ENCODE measurements at places on chromosomes 5 and 9.

DNA sequence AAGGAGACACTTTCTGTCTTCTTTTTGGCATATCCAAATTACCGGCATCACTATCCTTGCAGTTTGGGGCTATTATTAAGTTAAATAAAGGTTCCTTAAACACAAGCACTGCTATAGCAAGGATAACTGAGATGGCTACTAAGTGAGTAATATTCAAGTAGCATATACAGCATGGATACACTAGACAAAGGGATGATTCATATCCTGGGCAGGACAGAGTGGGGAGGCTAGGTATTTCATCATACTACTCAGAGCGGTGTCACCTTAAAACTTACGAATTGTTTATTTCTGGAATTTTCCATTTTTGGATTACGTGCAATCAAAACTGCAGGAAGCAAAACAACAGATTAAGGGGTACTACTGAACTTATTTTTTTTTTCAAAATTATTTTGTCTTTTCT is 54.1 kb downstream of the FER start:
- peak; percentile 90 for DNase-seq

DNA sequence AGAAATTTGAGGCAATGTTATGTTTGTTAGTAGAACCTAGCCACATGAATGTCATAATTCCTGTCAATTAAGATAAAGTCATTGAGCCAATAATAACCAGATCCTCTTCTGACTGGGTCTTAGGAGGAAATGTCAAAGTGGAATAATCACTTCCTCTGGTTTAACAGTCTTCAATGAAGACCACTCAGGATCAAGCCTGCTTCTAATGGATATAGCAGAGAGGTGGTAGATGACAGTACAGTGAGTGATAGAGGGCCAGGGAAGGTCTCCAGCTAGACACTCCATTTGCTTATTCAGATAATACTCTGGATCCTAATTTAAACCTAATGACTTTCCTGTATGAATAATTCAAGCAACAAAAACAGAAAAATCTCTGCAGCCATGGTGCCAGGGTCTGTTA is 474.2 kb downstream of the DNAH5 start:
- DNase-seq, result no peak

GRCh38 chr5:64811050-64811640 is 42.4 kb downstream of the CWC27 start:
- peak; percentile 51 for DNase-seq

DNA sequence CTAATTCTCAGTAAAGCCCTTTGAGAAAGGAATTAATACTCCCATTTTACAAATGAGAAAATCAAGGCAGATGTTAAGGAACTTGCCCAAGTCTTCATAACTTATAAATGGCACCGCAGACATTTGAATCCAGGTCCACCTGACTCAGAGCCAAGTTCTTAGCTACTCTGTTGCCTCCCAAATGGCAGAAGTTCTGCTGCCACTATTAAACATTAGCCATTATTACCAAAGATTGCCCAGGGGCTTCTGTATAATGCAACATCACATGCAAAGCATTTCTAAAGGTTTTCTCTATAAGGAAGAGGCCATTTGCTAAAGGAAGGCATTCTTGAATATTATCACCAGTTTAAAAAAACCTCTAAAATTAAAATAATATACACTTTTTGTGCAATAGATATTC is 28.3 kb downstream of the TPD52L3 start:
- peak; percentile 18 for DNase-seq

DNA sequence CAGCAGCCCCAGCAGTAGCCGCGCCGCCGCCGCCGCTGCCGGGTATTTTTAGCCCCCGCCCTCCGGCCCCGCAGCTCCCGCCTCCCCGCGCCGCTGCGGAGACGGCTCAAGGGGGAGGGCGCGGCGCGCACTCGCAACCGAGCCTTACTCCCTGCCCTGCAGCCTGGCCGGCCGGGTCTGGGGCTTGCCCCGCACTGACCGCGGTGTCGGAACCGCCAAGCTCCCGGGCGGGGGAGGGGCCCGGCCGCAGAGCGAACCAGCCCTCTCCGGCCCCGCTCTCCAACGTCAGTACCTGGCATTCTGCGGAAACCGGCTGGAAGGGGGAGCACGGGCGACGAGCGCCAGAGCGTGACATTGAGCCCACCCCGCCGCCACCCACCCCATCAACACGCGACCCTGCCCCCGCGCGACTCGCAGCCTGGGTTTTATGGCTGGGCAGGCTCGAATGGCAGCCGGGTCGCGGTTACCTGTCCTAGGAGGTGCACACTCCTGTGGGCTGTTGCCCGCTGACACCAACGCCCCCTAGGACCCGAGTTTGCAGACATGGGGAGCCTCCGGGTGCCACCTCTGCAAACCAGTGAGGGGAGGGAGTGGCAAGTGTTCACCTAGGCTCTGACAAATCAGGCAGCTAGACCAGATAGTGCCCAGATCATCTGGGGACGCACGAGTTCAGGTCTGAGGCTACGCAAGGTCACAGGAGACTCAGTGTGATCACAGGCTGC is at the start of gene ACSL6:
ACSL6 (minus strand) TSS at position 37 of the 722 bp plus-strand sequence. CDS start 105 bp downstream, outside the sequence.
- DNase-seq, result no peak

DNA sequence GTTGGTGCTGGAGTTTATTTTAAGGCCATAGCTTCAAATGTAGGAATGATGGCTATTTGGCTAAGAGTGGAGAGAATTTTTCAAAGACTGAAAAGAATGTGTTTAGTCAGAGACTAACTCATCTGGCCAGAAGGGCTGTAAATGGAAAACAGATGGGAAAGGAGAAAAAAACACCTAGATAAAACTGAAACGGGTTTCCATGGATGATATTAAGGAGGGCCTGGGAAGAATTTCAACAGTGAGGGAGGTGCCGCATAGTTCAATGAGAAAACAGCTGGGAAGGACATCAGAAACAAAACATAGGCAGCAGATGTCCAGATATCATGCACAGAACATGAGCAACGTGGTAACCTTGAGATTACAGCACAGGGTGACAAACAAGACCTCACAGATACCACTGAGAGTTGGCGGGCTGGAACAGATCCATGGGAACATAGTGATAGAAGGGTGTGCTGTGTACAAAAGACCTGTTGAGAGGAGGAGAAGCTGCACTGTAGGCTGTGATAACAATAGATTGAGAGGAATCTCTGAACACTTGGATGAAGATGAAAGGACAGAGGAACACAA is 31.2 kb upstream of the RAD23B start:
- peak; percentile 85 for DNase-seq

DNA sequence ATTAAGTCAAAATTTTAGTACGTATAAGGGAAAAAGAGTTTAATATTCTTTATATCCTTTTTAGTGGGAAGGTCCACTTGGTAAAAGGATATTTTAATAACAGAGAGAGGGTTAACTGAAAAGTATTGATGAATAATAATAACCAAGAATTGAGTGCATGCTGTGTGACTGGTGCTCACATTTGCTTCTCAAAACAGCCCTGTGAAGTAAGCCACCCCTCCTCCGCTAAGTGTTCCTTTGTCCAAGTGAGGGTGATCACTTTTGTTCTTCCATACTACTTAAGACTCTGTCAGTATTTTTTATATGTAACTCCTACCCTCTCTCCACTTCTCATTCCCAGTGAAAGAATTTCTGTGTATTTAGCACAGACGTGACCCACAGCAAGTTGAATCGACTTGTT is 51.5 kb downstream of the SLC44A1 start:
- no peak for DNase-seq

- DNase-seq, result peak; percentile 30
Observed at GRCh38 chr9:118331622-118332045, 627.4 kb downstream of the TLR4 start.

- DNase-seq, result no peak
Observed at GRCh38 chr5:170246126-170246870, 13.5 kb downstream of the C5orf58 start.
